Right lung (tissue), 10 donors: ENCODE measurements at places on chromosomes 3 and 15. TPM values are rescaled to one million over a fixed set of nuclear protein-coding genes. Genes with fewer than 3 reads are reported as not detected.

LEKR1 gene
- 1.8 TPM for polyA plus RNA-seq

PRSS50 gene
- 0.40 TPM for polyA plus RNA-seq

ATR gene
- polyA plus RNA-seq: 25.6 TPM

PRR20G gene
- polyA plus RNA-seq: not detected

ISLR2 gene
- 4.5 TPM for polyA plus RNA-seq

SLC4A7 gene
- polyA plus RNA-seq: 44.6 TPM

GOLGA8T gene
- not detected for polyA plus RNA-seq

CYP19A1 gene
- polyA plus RNA-seq: 1.9 TPM

SLC28A1 gene
- polyA plus RNA-seq: 0.21 TPM

DNA sequence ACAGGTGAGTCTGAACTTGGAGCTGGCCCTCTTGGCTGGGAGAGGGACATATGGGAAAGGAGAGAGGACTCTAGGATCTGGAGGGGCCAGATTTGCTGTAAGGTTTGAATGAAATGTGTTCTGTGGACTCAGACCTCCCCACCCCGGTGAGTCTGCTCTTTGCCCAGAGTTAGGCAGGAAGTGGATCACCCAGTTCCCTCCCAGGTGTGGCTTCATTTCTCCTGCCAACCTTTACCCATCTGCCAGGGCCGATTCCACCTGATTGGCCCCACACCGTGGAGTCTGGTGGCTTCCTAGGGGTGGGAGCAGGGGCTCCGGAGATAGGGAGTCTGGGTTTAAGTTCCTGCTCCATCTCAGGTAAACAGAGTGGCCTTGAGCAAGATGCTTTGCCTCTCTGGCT lies 25.5 kb downstream of the CD276 start:
- DNase-seq: no peak

GRCh38 chr15:25250906-25251622 lies 187.8 kb downstream of the UBE3A start:
- DNase-seq: no peak

GRCh38 chr3:133776794-133777438 lies 28.7 kb upstream of the SRPRB start:
- no peak for DNase-seq

- DNase-seq: peak; percentile 65
Measured at GRCh38 chr15:41585127-41586047, 26.4 kb downstream of the TYRO3 start.

- DNase-seq: no peak
Measured at GRCh38 chr3:72263223-72263990, 478.5 kb upstream of the PROK2 start.

DNA sequence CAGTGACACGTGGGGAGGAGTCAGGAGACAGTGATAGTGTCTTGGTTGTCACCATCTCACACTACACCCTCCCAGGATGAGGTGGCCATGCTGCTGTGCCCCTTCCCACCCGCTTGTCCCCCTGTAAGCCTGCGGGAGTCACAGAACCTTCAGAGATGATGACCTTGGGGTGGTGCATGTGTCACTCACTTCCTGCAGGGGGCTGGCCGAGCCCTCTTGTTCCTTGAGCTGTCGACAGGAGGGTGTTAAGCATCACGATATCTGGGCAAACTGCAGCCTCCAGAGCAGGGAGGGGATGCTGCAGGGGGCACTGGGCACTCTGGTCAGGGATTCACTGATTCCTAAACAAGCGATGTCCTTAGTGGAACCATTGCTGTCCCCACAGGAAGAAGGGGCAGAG lies 27.7 kb downstream of the FAH start:
- DNase-seq: no peak

- DNase-seq: no peak
Measured at GRCh38 chr15:85457392-85457968, 77.1 kb downstream of the AKAP13 start.

GRCh38 chr3:18739099-18739433 lies 313.9 kb upstream of the SATB1 start:
- no peak for DNase-seq

- no peak for DNase-seq
Measured at GRCh38 chr3:21783839-21784238, 32.8 kb upstream of the ZNF385D start.

- no peak for DNase-seq
Measured at GRCh38 chr3:46291046-46291445, 48.8 kb downstream of the CCR3 start.

- DNase-seq: peak; percentile 32
Measured at GRCh38 chr15:99305761-99306505, 54.7 kb downstream of the LRRC28 start.

DNA sequence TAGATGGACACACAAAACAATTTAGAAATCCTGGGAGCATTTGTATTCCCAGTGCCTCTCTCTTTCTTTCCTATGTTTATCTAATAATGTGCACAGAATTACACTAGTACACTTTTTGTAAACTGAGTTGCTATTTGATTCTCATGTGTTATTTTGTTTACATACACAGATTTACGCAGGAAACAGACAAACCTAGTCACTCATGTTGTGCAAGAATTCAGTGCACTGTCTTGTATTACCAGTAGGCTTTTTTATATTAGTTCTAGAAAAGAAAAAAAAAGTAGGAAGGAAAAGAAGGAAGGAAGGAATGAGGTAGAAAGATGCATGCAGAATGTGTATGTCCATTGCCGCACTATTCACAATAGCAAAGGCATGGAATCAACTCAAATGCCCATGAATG lies 257.4 kb downstream of the AGBL1 start:
- DNase-seq: no peak

DNA sequence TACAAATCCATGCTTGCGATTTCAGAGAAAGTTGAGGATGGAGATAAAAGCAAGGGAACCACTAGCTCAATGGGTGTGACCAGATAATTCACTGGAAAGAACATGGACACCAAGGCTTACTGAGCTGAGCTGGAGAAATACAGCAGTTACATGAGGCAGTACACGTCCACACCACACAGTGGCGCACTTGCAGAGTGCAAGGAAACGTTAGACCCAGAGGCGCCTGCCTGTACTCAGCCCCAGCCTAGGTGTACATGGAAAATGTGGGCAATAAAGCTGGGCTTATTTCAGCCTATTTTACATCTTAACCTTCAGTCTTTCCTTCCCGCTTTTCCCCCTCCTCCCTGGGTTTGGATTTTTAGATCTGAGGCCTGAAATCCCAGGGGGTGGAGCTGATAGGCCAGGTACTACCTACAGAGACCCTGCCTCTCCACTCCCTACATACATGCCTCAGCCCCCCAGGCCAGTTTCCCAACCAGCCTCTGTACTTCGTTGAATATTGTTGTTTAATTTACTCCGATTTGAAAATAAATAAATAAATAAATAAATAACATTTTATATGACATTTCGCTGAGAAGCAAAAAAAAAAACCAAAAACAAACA lies 60.1 kb downstream of the PCOLCE2 start:
- peak; percentile 71 for DNase-seq

- DNase-seq: no peak
Measured at GRCh38 chr3:30672959-30673358, 66.6 kb downstream of the TGFBR2 start.

- DNase-seq: no peak
Measured at GRCh38 chr3:79684041-79684440, 83.8 kb downstream of the ROBO1 start.

GRCh38 chr3:108106449-108106848 lies 15.6 kb upstream of the CD47 start:
- no peak for DNase-seq

GRCh38 chr3:140627756-140628155 lies 50.1 kb upstream of the TRIM42 start:
- no peak for DNase-seq
